ENCODE measurements at places on chromosomes 7 and 10. TPM values are rescaled to one million over a fixed set of nuclear protein-coding genes. Genes with fewer than 3 reads are reported as not detected.

NPY gene
- total RNA-seq: not detected

GIMAP7 gene
- 0.33 TPM for total RNA-seq

NCF1 gene
- not detected for total RNA-seq

GTF2I gene
- total RNA-seq: 305 TPM

STARD3NL gene
- 75.7 TPM for total RNA-seq

OPALIN gene
- not detected for total RNA-seq

PIP gene
- total RNA-seq: not detected

PNLIPRP1 gene
- total RNA-seq: 0.95 TPM

ELMO1 gene
- total RNA-seq: 0.80 TPM

RPEL1 gene
- total RNA-seq: 0.10 TPM
